Frontal cortex (tissue), 4 donors: ENCODE measurements at places on chromosomes 1 and 21.

GRCh38 chr1:77571642-77572041 lies 110.8 kb downstream of the ZZZ3 start:
- no peak for DNase-seq

- no peak for DNase-seq
Measured at GRCh38 chr21:15208786-15209185, 144.0 kb upstream of the NRIP1 start.

DNA sequence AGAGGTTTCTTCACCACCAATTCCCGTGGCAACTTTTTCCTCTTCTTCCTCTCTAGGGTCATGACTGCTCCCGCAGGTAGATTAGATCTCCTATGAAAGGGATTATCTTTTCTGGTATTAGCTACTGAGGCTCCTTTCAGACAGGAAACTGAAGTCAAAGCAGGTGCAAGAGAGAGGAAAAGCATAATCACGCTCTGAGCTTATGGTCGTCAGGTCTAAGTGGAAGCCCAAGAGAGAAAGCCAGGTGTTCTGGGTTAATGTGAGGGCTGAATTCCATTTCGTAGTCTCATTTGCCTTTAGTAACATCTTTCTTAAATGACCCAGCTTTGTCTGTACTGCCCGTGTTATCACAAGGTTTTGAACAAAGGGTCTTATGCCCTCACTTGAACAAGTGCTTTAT lies 8.3 kb upstream of the MAP3K21 start:
- DNase-seq = no peak

- no peak for DNase-seq
Measured at GRCh38 chr1:226639631-226640061, 91.1 kb downstream of the STUM start.

DNA sequence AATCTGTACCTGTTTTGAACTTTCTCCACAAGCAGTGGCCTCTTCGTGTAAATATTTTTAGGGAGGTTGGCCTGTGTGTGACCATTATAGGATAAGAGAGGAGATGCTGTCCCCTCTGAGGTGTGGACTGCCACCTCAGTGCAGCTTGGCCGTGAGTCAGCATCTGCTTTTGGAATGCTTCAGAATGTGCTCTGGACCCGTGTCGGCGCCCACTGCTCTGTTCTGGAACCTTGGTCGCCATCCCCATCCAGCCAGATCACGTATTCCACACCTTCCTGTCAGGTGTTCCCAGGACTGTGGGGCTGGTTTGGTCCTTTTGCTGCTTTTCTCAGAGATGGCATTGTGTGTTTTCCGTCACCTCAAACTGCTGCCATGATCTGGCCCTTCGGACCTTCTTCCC lies 5.5 kb downstream of the UCK2 start:
- no peak for DNase-seq

DNA sequence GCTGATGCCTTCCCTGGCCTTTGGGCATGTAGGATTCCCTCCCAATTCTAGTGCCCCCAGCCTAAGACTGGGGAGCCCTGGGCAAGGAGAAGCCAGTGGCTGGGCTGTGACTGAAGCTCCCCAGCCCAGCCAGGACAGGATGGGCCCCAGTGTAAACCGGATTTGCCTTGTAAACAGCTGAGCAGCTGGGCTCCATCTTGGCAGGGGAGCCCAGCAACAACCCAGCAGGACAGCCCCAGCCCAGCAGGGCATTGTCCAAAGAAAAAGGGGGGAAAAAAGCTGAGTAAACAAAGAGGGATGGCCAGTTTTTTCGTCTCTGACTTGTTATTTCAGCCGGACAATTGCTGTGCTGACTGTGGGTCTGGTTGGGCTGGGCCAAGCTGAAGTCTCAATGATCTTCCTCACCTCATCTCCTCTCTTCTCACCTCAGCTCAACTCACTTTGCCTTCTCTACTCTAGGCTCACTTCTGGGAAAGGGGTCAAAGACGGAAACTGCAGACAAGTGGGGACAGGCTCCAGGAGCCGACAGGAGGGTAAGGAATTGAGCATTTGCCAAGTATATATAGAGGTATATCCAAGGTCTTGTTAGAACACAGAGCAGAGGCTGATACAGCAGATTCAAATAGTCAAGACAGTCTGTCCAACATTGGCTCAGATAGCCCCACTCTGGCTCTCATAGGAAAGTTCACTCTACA lies 97.7 kb downstream of the TMEM53 start:
- peak; percentile 42 for DNase-seq

DNA sequence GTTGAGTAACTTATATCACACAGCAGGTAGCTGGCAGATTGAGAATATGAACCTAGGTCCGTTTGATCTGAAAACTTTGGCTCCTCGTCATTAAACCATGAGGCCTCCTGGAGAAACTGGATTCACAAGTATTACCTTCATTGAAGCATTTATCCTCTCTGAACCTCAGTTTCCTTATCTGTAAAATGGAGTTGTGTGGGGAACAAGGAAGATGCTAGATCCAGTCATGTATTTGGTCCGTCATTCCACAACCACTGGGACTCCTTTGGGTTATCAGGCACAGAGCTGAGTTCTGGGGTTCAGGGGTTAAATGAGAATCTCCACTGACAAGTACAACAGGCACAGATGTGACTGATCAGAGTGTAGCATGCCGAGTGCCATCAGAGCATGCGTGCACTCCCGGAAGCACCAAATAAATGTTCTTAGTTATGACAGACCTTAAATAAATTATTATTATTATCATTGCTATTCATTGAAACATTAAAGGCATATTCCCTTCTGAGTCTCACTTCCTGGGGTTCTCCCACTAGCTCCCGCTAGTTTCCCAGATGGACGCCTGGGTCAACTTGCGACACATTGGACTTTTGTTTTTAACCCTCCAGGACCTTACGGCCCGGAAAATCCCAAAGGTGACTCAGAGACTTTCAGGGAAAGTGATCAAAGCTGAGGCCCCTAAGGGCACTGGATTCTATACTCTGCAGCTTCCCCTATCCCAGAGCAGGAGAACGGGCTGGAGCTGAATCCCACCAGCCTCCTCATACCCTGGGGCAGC lies 130.6 kb downstream of the PLPP3 start:
- no peak for DNase-seq

DNA sequence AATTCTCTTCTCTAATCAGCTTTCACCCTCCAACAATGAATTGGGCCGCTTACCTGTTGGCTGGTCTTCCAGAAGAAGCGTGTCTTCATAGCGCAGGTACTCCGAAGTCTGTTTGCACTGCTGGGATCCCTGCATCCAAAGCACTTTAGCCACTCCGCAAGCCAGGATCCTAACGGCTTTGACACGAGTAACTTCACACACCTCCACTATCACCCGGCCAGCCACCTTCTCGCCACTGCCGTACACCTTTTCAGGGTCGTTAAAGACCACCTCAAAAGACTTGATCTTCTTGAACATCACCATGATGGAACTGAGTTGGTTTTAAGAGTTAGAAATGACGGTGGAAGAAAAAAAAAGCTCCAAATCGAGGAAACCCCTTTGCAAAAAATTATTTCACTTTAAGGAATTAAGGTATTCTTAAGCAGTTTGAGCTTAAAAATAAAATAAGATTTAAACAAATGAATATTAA lies 381 bp downstream of the TXNIP start:
- DNase-seq = no peak

DNA sequence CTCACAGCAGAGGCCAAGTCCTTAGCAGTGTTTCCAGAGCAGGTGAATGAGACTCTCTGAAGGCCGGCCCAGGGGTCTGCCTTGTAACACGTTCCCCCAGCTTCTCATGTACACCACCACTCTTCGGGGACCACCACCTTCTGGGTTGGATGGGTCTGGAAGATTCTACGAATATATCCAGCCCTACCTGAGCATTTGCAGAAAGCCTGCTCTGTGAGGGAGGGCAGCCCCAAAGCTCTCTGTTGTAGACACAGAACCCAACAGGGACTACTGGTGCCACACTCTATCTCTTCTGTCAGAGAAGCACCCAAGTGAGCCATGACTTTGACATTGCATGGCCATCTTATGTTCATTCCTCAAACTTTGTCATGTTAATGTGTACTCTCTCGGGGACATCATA lies 61.8 kb downstream of the CD247 start:
- no peak for DNase-seq

GRCh38 chr1:214966346-214966745 lies 116.2 kb upstream of the KCNK2 start:
- no peak for DNase-seq

GRCh38 chr1:46334030-46334384 lies 6.6 kb upstream of the NSUN4 start:
- DNase-seq = no peak

DNA sequence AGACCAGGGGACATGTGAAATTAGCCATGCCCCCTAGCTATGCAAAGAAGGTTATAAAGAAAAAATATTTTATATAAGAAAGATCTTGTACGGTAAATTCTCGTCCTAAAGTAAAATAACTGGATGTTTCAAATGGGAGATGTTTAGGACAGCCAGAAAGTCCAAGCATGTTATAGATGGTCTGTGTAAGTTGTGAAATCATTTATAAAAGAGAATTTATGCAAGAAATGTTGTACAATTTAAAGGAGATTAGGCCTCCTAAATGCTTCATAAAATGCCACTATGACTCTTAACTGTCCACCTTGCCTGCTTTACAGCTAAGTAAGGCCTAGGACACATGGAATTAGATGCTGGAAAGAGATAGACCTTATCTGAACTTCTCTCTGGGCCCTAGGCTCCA lies 118.1 kb upstream of the POGK start:
- DNase-seq = no peak

DNA sequence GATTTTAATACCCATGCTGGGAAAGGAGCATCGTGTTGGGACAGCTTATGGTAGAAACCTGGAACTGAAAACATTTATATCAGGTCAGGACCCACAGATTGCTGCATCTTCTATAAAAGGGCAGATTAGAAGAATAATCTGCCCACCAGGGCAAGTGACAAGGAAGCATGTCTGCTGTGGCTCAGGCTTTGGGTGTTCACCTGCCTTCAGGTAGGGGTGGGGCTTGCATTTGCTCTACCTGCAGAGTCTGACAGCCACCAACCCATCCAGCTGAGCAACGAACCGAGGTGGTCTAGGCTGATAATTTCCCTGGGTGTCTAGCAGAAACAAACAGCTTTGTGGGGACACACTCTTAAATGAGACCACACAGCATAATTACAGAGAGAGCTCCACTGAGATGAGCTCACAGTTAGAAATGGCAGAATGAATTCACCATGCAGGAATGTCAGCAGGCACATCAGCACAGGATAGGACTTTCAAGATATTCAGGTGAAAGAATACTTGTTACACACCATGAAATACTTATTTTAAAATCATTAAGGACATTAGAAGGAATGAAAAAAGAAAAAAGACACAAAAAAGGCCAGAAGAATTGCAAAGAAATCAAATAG lies 36.1 kb upstream of the B3GALT5 start:
- no peak for DNase-seq

DNA sequence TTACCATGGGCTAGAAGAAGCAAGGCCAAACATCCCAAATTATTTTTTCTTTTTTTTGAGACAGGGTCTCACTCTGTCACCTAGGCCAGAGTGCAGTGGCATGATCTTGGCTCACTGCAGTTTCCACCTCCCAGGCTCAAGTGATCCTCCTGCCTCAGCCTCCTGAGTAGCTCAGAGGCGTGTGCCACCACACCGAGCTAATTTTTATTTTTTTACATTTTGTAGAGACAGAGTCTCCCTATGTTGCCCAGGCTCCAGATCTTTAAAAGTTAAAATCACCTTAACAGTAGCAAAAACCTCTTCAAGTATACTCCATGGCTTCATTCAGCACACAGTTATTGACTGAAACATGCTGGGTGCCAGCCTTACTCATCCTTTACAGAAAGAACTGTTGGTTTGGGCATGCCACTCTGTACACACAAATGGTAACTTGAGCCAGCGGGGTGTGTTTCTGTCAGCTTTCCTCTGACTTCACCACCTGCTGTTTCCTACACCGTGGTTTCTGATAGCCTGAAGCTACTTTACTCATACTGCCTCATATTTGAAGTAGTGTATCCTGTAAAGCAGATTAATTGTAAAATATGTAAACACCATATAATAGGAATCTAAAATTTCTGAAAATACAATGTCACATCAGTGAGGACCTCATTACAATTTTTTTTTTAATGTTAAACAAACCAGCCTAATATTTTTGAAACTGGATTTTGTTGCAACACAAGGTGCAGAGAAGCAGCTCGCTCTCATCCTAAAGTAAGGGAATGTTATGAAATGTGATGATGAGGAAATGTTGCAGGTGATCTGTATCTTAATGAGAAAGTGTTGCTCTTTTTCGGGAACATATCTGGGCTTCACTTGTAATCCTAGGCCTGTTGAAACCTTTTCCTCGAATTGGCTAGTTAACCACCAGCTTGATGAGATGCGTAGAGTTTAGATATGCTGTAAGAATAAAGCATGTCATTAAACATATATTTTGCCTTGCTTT lies 113.9 kb downstream of the ATP5PO start:
- no peak for DNase-seq

DNA sequence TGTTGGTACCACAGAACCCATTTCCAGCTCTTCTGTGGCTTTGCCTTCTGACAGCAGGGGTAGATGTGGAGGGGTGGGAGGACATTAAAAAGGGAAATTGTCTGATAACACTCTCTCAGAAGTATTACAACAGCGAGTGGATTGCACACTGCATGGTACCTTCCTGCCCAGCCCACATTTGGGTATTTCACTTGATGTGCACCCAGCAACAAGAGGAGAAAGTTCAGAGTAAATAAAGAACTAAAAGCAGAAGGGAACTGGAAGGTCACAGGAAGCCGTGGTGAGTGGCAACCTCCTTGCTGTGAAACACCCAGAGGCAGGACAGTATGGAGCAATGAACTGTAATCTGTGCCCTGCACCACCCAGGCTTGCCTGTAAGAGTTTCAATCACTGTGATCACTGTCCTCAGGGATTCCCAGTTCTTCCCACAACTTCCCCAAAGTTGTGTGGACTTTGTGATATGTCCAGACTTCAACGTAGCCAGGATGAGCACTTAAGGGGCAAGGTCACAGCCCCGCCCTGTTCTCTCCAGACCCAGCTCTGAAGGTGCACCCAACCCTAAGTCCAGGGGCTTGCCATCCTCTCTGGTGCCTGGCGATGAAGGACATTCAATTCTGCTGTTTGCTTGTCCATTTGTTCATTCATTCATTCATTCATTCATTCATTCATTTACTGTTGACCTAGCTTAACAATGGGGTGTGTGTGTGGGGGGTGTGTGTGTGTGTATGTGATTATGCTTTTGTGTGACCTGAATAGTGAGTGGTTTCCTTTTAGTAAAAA lies 18.7 kb upstream of the F5 start:
- no peak for DNase-seq

DNA sequence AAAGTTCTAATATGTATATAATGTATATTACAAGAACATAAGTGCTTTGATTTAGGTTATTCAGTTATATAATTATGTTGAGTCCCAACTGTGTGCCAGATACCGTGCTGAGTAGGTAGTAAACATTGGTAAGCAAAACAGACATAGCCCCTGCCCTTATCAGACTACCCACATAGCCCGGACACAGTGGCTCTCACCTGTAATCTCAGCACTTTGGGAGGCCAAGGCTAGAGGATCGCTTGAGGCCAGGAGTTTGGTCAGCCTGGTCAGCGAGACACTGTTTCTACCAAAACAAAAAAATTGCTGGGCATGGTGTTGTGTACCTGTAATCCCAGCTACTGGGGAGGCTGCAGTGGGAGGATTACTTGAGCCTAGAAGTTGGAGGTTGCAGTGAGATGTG lies 30.7 kb downstream of the RNF11 start:
- no peak for DNase-seq
